ENCODE measurements at places on chromosomes 6 and 20.

DNA sequence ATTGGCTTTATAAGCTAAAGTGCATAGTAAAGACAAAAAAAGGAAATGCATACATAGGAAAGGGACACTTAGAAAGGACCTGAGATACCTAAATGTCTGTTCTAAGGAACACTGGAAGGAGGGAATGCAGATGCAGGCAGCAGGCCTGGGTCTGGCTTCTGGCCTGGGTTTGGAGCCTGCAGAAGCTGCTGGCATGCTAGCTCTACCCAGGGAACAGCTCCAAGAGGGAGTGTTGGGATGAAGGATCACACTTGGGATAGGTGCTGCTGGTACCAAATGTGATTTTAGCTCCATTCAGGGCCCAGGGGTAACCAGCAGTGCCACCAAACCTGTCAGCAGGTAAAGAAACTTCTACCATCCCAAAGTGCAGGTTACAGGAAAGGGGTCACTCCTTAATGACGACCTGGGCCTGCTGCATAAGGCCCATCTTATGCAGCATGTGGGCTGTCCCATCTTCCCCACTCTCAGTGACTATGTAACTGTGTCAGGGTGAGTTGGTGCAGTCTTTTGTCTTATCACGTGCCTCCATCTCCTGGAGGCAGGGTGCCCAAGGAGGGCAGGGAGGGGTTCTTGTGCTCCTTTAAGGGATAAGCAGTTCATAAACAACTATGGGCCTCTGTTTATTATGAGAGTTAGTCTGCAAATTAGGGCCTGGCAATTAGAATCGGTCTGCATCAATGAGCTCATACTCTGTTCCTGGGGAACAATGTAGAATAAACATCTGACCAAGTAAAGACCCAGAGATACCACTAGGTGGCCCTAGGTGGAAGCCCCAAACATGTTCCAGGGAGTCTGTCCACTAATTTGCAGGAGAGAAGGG is 26.9 kb downstream of the DDX27 start:
- peak; percentile 5 for DNase-seq

DNA sequence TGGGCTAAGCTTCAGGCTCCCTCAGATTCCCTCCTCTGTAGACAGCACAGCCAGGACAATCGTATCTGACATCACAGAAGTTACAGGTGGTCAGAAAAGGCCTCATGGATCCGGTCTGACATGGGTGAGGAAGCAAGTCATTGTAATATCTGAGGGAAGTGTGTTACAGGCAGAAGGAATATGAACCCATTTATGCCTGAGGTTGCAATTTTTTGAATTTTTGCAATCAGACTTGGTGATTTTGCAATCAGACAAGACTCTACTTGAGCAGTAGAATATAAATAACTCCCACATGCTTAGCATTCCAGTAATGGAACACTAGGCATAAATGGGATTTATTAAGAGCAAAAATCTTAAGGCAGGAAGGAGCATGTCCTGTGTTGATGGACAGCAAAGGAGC is 52.1 kb downstream of the CBLN4 start:
- DNase-seq, result no peak

DNA sequence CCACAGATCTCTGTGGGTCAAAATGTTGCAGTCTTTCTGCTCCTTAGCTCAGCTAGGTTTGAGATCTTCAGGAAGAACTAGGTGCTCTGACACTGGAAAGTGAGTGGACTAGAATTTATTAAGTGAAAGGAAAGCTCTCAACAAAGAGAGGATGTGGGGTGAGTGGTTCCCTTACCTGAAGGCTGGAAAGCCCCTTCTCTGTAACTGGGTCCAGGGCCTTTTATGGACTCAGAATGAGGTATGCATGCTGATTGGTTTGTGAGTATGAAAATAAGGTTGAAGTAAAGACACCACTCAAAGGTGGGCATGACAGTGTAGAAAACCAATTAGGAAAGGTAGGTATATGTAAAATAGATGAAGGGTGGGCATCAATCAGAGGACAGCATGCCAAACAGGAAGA is 485.5 kb downstream of the CD109 start:
- no peak for DNase-seq

DNA sequence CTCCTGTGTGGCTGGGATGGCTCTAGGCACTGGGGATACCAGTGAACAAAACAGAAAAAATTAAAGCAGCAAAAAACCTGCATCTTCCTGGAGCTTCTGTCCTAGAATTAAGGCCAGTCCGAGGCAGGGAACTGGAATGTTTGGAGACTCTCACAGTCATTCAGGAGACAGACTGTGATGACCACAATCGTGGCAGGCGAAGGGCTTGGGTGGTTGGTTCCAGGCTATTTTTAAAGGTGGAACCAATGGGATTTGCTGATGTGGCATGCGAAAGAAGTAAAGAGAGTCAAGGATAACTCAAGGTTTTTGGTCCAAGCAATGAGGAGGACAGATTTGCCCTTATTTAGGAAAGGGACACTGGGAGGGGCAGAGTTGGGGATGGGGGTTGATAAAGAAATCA is 66.9 kb downstream of the SULF2 start:
- no peak for DNase-seq

DNA sequence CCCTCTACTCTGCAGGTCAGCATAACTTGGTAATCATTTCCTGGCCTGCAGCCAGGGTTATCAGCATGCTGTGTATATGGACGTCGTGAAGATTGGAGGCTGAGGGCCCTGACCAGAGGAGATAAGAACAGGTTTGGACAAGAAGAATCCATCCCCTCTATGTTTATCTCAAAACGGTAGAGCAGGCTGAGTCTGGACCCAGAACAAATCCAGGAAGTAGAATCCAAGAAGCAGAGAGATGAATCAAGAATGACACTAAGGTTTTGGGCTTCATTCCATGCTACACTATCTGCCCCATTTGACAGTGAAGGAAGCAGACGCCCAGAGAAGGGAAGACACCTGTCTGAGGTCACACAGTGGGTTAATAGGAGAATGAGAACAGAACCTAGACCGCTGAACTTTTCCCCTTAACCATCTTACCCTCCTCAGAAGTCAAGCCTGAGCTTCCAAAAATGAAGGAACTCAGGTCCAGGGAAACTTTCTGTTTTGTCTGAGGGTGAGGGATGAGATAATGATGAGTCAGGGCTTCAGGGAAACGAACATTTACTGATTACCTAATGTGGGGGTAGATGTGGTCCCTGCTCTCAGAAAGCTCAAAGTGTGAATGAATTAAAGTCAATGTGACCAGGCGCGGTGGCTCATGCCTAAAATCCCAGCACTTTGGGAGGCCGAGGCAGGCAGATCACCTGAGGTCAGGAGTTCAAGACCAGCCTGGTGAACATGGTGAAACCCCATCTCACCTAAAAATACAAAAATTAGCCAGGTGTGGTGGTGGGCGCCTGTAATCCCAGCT is 9.4 kb upstream of the COMMD7 start:
- DNase-seq, result no peak

DNA sequence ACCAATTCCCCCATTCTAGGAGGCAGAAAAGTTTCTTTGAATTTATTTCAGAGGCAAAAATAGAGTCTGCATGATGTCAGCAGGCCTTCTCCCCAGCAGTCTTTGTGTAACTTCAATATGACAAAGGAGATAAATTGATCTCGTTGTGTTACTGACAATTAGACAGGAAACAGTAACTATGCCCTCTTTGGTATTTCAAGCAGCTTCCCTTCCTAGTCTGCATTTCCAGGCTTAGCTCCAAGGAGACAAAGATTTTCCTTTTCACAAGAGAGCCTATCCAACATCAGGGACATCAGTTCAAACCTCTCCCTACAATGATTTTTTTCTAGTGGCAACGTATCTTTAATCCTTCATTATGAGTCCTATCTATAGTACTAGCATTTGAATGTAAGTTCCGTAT is 245.9 kb upstream of the HSF2 start:
- DNase-seq, result no peak

DNA sequence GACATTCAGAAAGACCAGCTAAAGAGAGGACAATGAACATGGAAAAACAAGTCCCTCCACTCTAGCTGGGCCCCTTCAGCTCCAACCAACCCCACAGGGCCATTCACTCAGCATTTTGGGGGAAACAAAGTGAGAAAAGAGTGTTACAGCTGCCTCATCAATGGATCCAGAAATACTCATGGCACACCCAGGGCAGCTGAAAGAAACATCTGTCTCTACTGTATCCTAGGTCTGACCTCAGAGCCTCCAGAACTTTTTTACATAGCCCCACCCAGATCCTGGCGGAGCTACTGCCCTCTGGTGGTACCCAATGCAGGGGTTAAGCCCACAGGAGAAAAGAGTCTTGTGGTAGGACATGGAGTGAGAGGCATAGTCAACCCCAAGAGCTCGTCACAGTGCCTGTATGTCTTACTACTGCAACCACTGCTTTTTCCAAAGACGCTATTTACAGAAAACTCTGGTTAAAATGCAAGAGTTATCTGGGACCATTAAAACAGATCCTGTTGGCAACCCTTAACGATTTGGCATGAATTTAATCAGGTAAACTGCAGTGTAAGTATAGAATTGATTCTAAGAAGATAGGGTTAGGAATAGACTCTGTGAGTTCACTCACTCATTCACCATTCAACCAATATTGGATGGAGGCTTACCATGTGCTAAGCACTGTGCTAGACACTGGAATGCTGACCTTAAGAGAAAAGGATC is 37.4 kb upstream of the FAM83C start:
- no peak for DNase-seq

DNA sequence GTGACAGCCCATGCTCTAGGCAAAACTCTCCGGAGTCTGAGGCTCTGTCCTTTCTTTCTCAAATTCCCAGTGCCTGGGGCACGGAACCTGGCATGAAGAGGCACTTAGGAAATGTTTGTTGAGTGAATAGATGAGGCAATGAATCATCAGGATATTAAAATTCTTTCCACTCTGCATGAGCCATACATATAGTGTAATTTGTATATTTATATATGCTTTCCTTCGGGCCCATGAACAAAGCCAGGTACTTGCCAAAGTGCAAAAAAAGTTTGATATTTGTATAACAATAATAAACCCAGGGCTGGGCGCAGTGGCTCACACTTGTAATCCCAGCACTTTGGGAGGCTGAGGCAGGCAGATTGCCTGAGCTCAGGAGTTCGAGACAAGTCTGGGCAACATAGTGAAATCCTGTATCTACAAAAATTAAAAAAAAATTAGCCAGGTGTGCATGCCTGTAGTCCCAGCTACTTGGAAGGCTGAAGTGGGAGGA is 212.3 kb upstream of the ZNF217 start:
- no peak for DNase-seq

- no peak for DNase-seq
These were observed 38.7 kb downstream of the DOK5 start for GRCh38 chr20:54514028-54514607.

DNA sequence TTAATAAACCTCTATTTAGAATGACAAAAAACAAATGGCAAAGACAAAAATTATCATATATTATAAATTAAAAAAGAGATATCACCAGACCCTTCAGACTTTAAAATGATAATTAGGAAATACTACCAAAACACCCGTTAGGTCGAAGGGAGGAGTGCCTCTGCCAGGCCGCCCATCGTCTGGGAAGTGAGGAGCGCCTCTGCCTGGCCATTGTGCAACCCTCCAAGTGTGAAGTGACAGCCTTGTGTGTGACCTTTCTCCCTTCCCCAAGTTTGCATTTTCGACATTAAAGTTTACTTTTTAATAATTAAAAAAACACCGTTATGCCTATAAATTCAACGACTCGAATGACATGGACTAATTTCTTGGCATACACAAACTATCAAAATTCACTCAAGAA is 64.5 kb upstream of the TASP1 start:
- DNase-seq, result no peak

GRCh38 chr6:24932832-24933231 is 2.9 kb downstream of the RIPOR2 start:
- DNase-seq, result no peak

DNA sequence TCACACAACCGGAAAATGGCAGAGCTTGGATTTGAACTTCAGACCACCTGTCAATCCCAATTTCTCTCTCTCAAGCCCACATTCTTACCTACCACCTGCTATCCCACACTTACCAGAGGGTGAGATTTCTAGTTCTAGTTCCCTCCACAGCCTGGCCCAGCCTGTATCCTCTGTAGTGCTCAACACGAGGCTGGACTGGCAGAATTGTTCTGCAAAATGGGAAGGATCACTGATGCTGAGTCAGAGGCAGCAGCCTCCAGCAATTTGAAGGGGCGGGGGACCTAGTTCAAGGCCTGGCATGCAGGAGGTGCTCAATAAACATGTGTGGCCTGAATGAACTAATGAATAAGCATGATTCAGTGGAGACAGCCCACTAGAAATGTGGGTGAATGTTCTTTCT is 53.6 kb upstream of the TTPAL start:
- DNase-seq, result no peak

Data from stimulated activated CD8-positive, alpha-beta memory T cell treated with anti-CD3 and anti-CD28 coated beads, Interleukin-12 subunit alpha, Interleukin-12 subunit beta, amount 100 ng/mL, for 1 hour (primary cell).